ENCODE measurements at places on chromosomes 6 and 20. TPM values are rescaled to one million over a fixed set of nuclear protein-coding genes. Genes with fewer than 3 reads are reported as not detected.

AVP gene
- total RNA-seq, result not detected

BANF2 gene
- total RNA-seq, result not detected

OR12D3 gene
- not detected for total RNA-seq

DNA sequence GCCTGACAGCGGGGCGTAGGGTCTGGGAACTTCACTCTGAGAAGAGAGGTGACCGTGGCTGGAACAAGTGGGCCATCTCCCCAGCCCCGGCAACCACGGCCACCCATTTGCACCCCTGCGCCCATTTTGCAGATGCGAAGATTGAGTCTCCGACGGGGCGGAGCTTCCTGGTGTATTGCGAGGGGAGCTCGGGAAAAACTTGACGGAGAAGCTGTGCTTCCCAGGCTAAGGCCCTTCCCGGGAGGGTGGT, 653 bp downstream of the ZNF335 start:
- DNase-seq, result no peak

- no peak for DNase-seq
Observed at GRCh38 chr6:12717356-12717755, 789 bp downstream of the PHACTR1 start.

DNA sequence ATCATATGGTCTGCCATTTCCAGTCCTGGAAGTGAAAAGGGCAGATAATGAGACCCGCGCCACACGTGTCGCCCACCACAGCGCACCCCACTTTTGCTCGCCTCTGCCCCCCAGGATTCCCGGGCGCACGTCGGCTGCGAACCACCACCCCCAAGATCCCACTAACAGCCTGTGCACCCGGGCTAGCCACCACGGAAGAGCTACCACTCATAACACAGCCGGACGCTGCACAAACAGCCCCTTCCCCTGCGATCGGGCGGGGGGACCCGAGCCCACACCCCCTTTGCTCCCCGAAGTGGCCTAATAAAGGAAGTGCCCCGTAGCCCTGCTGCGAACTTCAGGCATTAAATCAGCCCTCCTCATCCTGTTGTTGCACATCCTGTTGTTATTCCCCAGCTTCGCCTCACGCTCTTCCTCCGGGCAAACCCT, 506 bp downstream of the CITED2 start:
- no peak for DNase-seq

- DNase-seq, result no peak
Observed at GRCh38 chr6:36593569-36594028, 563 bp upstream of the SRSF3 start.

DNA sequence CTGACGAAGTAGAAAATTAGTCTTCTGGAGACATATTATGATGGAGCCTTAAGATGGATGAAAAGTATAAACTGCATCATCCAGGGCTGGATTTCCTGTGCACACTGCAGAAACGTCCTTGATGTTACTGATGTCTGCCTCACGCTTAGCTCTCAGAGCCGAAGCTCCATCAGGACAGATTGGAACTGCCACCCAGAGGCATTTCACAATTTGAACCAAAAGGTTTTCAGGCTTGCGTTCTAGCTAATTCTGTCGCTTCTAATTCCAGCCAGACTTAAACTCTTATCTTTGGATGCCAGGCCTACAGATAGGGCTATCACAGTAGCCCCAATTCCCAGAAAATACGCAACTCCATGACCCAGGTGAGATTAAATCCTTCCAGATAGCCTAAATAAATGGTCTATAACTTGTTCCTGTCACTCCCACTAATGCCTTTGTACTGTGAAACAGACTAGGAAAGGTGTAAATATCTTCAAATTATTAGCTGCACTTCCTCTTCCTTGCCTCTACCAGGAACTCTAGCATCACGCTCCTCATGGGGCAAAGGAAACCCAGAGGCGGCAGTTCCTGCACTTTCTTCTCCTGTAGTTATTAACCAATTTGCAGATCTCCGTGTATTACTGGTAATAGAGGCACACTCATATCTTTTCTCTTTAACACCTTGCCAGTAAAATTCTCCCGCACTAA, 634.6 kb downstream of the PRKN start:
- DNase-seq, result no peak

DNA sequence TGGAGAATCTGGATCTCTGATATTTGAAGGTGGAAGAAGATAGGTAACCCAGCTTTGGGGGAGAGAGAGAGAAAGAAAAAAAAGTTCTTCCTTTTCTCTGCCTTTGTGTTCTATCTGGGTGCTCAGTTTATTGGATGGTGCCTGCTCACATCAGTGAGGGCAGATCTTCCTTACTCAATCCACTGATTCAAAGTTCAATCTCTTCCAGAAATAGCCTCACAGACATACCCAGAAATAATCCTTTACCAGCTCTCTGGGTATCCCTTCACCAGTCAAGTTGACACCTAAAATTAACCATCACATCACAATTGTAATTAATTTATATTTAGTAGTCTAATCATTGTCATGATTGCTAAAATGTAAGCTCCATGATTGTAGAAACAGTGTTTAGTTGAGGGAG, 189.1 kb downstream of the EPM2A start:
- no peak for DNase-seq

- peak; percentile 77 for DNase-seq
Observed at GRCh38 chr6:28281288-28282064, at the start of gene PGBD1. TSS of gene PGBD1 (plus strand) at chr6:28281572. CDS start at chr6:28283814, 2,242 bp downstream.

GRCh38 chr6:26156850-26157250, 69.6 kb downstream of the HFE start:
- DNase-seq, result no peak

- DNase-seq, result no peak
Observed at GRCh38 chr6:154506582-154506981, 3.9 kb downstream of the CNKSR3 start.

- DNase-seq, result no peak
Observed at GRCh38 chr6:27726619-27727023, 185.6 kb downstream of the OR2B2 start.

- peak; percentile 26 for DNase-seq
Observed at GRCh38 chr20:36273414-36274180, 32.5 kb upstream of the DLGAP4 start.

DNA sequence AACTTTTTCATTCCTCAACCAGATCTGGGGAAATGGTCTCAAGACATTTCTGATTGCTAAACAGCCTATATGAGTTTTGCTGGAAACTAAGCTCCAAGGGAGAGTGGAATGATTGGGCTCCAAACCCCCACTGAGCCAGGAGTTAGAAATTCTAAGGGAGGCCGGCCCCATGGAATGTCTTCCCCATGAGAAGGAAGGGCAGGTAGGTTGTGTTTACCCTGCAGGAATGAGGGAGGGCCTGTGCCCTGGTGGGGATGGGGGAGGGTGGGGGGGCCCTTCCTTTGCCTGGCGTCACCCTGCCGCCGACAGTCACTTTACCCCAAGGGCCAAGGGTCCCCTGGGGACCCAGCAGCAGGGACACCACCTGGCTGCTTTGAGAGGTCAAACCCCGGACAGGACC, 298.9 kb downstream of the TFAP2C start:
- no peak for DNase-seq

DNA sequence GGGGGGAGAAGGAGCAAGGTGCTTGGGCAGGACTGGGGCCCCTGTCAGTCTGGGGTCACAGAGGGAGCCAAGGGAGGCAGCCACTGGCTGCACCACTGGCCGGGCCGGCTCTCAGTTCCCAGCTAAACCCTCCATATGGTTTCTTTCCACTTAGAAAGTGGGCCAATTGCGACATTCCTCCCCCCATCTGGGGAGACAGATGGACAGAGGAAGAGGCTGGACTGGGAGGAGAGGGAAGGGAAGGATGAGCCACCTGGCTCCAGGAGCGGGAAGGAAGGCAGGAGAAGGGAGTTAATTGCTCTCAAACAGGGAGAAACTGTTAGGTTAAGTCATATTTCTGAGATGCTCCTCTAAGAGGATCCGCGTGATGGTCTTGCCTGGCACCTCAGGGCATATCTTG, 82.2 kb downstream of the GRM4 start:
- DNase-seq, result no peak

DNA sequence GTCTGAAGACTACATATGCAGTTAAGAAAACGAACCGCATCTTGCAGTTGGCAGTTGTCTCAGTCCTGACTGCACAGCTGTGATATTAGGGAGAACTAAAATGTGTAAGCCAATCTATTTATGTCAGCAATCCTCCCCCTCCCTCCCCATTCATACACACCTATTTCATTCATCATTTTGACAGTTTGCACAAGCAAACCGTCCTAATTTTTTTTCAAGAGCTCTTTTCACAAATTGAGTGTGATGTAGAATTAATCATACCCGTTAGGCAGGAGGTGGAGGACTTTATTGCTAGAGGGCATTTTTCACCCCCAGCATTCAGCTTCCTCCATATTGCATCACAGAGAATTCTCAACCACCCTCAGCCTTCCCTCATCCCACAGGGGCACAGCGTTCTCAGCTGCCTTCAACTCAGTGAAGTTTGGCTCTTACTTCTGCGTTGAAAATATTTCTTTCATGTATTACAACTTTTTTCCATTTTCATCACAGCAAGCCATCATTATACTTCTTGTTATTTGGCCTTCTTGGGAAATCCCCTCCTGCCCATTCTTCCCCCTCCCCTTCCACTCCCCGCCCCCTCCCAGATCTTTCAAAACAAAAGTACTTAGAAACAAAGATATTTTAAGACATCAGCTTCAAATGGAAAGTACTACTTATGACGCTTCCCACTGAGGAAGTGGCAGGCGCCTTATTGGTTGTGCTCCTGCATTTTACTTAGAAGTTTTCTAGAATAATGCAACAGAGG, 37.5 kb downstream of the NOX3 start:
- peak; percentile 91 for DNase-seq

DNA sequence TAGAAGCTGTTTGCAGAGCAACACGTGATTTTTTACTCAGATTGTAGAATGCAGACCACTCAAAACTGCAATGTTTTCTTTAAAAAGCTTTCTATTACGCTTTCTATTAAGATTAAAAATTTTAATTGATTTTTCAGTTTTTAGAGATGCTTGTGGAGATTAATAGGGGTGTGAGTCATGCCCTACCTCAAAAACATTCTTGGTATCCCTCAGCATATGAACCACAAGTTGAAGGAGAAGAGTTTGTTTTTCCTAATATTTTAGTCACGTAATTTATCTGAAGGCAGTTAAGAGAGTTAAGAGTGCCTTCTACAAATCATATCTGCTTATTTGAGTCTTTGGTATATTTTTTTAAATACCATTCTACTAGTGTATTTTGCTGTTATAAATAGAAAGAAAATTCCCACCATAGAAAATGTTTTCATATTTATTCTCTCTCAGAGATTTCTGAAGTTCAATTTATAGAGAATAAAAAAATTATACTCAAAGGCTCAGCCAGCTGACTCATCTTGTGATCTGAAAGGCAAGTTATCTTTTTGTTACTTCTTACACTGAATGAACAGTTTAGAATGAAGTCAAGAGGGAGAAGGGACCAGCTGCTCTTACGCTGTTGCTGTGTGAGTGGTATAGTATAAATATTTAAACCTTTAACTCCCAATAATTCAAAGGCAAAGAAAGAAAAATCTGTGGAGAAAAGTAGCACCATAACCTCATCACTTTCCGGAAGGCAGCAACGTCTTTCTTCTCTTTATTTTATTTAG, 7.6 kb downstream of the RIPOR2 start:
- DNase-seq, result no peak

GRCh38 chr20:14783766-14784165, 446.4 kb upstream of the FLRT3 start:
- no peak for DNase-seq

DNA sequence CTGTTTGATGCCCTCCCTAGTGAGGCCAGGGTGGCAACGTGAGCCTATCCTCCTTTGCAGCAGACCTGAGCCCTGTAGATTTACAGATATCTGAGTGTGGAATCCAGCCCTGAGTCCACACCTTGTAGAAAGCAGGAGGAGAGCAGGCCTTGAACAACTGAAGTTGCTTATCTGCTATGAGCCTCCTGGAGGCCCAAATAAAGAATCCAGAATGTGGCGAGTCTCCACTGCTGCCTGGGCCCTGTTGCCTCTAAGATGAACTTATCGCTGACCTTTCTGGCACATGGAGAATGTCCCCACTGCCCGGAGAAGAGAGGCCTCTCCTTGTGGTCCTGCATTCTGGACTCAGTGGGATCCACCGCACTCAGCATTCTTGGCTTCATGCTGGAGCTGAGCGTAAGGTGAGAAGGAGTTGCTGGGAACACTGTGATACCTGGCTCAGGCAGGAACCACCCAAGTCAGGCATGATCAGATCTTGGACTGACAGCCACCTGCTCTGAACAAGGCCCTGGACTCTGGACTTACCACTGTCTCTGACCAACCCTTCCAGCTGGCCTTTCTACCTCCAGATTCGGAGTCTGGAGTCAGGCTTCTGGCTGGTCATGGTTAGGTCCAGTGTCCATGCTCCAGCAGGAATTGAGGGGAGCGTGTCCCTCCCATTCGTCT, 5.8 kb upstream of the MANBAL start:
- DNase-seq, result no peak

GRCh38 chr20:21156266-21156665, 30.4 kb downstream of the KIZ start:
- DNase-seq, result no peak

DNA sequence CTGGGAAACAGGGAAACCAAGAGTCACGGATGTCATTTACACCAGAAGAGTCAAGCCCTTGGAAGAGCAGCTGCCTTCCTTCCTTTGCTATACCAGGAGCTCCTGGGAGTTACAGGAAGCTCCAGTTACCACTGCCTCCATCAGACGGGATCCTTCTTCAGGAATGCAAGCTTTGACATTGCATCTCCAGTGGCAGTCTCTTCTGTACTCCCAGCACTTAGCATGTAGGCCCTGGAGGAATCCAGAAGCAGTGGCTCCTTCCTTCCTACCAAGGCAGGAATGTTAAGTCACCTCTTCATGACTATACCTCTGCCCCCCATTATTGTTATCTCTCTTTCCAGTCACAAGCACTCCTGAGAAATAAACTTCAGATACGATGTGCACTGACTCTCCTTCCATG, 836.0 kb downstream of the MAFB start:
- DNase-seq, result no peak

All from endothelial cell of umbilical vein (primary cell).